Stimulated activated CD8-positive, alpha-beta memory T cell treated with anti-CD3 and anti-CD28 coated beads, Interleukin-4, amount 100 ng/mL, for 48 hours (primary cell): ENCODE measurements at places on chromosomes 16 and 17.
A peak's percentile ranks its signal among the peaks of the same experiment; 100 is the strongest.

DNA sequence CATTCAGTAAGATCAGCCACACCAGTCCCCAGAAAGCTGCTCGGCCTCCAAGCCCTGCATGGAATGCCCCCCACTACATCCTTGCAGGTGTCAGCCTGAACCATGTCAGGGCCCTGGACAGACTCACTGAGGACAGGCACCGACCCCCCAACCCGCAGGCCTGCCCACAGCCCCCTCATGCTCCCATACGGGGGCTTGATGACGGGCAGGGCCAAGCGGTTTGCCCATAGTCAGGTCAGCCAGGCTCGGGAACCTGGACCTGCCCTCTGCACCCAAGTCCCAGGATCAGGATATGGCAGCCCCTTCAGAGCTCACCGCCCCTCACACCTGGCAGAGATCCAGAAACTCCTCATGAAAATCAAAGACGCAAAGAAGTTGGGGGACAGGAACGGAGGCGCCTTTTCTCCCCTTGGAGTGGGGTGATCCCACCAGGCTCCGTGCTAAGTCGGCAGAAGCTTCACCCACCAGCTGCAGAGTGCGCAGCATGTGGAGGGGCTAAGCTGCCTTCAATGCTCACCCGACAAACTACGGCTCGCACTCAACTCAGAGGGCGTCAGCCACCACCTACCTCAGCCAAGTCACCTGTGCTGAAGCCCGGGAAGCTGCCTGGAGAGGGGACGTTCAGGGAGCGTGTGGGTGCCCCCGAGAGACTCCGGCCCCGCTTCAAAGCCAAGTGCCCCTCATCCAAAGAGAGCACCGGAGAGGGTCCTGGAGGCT lies 26.5 kb downstream of the GNPTG start:
- DNase-seq: no peak

DNA sequence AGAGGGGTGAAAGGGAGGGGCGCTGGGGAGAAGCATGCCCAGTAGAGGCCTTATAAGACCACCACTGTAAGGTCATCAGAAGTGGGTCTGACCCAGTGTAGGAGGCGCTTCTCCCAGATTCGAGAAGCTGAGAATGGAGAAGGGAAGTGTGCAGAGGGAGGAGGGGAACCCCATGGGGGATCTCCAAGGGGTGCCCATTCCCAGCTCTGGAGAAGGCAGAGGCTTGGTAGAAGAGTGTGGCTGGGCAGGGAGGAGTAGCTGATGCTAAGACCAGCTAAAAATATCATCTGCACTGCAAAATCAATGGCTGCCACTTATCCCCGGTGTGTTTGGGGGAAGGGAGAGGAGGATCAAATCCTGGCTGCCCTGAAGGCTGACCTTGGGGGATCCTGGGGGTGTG lies 7.2 kb downstream of the NGFR start:
- no peak for DNase-seq

- no peak for DNase-seq
Observed at GRCh38 chr17:2264067-2264860, 39.3 kb downstream of the SMG6 start.

DNA sequence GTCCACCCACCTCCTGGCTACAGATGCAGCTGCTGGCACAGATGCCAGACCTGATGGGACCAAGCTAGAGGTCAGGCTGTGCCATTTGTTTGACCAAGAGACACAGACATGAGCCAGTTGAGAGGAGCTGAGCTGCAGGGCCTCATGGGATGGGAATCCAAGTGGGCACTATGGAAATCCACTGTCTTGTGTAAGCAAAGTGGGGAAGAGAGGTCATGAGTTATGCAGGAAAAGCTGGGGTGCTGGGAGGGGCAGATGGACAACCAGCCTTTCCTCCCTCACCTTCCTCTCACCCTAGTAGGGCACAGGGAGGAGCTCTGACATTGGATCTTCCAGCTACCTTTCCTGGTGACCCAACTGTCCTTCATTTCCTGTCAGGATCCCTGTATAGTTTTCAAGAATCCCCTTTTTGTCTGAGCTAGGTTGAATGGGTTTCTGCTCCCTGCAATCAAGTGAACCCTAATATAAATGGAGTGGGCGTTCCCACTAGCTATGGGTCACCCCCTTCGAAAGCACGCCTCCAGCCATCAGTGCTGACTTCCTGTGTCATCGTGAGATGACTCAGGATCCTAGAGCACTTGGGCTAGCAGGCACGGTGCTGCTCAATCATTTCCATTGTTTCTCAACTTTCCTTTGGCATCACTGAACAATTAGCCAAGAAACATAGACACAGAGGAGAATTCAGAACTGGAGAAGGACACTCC lies 13.6 kb downstream of the ATPAF2 start:
- DNase-seq: peak; percentile 51

DNA sequence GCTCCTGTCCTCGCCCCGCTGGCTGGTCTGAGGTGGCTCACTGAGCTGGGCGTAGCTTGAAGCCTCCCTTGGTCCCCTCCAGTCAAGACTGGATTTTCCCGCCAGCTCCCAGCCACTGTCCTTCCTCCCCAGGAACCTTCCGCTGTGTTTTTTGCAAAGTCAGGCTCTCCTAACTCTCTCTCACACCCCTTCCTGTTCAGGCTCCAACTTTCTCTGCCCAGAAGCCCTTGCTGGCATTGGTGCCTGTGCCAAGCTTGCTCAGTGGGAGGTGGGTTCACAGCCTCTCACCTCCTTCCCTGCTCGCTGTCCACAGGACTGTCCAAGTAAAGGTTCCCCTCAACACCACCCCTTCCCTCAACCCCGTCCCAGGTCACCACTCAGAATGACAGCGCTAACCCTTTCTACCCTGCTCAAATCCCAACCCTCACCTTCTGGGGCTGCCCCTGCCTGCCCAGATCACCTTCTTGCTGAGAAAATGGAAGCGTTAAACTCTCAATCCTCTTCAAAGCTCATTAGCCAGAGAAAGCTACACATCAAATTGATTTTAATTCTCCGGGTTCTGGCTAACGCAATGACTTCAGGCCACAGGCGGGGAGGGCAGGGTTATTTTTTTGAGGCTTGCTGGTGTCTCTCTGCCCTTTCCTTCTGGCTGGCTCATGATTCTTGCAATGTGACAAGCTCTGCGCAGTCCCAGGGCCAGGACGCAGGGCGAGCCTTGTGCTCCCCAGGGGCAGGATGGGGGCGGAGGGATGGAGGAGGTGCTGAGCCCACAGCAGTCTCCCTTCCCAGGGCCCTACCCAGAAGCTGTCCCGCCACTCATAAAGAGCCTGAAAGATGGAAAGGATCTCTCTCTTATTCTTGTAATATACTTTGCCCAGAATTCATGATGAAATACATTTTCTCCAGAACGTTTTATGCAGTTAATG lies 357.2 kb upstream of the TNRC6C start:
- no peak for DNase-seq

GRCh38 chr17:80303824-80304223 lies 43.2 kb downstream of the RNF213 start:
- no peak for DNase-seq

- DNase-seq: peak; percentile 81
Observed at GRCh38 chr16:27374804-27375425, 27.1 kb upstream of the IL21R start.

GRCh38 chr16:2170080-2170479 lies 14.5 kb downstream of the TRAF7 start:
- no peak for DNase-seq
